ENCODE measurements at places on chromosomes 16 and 17.

DNA sequence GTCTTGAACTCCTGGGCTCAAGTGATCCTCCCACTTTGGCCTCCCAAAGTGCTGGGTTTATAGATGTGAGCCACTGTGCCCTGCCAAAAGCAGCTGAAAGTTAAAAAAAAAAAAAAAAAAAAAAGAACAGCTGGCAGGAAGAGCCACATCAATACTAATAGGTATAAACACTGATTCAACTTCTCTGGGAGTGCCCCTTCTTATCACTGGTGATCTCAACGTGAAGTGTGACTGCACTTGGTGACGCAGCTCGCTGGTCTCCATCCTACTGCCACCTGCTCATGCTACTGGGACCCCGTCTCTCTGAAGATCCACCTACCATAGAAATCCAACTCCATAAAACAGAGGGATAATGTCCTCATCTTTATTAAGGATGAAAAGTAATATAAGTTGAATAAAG lies 40.8 kb downstream of the RNF157 start:
- peak; percentile 83 for DNase-seq

DNA sequence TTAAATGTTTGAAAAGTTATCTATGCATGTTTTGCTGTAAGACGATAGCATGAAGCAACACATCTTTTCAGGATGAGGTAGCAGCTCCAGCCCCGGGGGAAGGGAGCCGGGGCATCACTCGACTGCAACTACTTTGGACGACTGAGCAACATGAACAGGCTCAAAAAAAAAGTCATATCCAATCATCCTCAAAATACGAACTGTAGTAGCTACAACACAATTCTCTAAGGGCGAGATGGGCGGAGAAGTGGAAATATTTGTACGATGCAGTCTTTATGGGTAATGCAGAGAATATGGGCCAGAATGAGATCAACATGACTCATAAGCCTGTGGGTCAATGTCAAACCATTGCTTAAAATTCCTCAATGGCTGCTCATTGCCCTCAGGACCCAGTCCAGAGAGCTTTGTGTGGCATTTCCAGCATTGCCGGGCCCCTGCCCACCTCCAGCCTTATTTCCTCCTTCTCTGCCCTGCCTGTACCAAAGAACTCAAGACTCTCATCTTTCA lies 17.7 kb upstream of the SMURF2 start:
- DNase-seq: no peak

DNA sequence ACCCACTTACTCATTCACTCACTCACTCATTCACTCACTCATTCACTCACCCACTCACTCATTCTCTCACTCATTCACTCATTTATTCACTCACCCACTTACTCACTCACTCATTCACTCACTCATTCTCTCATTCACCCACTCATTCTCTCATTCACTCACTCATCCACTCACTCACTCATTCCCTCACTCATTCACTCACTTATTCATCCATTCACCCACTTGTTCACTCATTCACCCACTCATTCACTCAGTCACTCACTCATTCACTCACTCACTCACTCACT lies 7.6 kb upstream of the CPSF4L start:
- DNase-seq: no peak

DNA sequence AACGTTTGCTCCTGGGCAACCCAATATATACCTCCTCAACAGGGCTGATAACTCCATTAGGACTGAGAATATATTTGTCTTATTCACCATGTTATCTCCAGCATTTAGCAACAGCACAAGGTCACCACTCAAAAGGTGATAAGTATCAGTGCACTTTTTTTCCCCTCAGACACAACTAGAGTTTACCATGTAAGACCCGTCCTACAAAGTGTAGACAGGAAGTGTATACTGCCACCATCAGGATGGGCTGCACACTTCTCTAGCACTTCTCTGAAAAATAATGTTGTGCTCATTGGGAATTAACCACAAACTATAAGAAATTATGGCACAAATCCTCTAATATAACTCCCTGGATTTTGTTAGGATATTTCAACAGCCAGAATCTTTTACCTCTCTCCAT lies 5.7 kb upstream of the VAT1L start:
- DNase-seq: no peak

DNA sequence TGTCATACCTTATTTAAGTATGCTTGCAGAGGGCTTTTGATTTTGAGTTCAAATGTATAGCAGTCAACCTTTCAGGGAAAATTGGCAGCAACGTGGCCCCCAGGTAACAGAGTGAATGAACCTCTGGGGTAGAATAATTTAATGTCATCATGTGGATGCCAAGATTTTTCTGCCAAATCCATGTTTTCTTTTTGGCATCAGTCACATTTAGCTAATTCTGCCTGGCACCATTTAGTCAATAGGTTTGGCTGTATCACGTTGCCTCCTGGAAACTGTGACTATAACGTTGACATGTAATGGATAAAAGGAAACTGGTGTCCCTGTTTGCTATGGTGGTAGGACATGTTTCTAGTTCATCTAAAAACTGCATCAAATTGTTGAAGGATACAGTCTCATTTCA lies 115.5 kb downstream of the HS3ST2 start:
- no peak for DNase-seq

DNA sequence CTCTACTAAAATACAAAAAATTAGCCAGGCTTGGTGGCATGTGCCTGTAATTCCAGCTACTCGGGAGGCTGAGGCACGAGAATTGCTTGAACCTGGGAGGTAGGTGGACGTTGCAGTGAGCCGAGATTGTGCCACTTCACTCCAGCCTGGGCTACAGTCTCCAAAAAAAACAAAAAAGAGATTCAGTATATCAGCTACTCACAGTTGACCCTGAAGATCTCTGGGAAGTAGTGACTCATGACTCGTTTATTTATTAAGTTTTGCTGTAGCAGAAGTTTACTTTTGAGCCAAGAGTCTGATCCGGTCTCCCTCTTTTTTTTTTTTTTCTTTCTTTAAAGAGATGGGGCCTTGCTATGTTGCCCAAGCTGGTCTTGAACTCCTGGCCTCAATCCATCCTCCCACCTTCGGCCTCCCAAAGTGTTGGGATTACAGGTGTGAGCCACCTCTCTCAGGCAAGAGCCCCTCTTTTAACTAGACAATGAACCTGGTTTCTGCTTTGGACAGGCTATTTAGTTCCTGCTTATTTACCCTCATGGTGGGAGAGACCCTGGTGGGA lies 4.4 kb downstream of the MVP start:
- DNase-seq: no peak

DNA sequence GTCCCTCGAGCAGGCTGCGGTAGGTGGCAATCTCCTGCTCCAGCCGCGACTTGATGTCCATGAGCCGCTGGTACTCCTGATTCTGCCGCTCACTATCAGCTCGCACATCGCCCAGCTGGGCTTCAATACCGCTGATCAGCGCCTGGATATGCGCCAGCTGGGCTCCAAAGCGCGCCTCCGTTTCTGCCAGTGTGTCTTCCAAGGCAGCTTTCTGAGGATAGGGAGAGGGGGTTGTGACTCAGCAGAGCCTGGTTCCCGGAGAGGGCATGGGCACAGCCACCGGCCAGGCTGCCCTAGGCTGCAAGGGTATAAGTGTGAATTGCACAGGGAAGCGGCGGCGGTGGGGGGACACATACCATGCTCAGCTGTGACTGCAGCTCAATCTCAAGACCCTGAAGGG lies 4.3 kb downstream of the KRT19 start:
- DNase-seq: no peak

- DNase-seq: no peak
These were observed 65.8 kb downstream of the RGS9 start for GRCh38 chr17:65202844-65203571.

DNA sequence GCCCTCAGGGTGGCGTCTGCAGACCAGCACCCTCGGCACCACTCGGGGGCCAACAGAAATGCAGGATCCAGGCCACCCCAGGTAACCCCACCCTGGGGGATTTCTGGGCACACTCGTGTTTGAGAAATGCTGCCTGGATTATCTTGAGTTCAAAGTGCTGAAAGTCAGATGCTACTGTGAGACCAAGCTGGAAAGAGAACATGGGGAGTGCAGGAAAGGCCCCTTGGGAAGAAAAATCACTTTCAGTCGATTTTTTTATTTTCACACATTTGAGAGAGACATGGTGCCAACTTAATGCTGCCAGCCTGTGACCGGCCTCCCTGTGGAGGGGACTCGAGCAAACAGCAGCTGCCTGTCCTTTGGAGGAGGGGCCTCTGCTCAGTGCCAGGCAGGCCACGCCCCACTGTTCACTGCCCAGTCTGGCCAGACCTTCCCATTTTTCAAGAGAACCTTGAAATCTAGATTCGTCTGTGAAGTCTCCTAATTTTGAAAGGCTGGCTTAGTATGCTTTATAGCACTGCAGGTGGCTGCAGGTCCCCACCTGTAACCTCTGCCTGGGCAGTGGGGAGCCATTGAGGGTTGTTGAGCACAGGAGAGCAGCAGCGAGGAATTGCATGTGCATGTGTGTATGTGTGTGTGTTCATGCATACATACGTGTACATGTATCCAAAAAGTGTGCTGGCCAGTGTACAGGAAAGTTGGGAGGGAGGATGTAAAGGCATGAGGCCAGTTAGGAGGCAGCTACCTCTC lies 70.7 kb upstream of the PLCG2 start:
- no peak for DNase-seq

DNA sequence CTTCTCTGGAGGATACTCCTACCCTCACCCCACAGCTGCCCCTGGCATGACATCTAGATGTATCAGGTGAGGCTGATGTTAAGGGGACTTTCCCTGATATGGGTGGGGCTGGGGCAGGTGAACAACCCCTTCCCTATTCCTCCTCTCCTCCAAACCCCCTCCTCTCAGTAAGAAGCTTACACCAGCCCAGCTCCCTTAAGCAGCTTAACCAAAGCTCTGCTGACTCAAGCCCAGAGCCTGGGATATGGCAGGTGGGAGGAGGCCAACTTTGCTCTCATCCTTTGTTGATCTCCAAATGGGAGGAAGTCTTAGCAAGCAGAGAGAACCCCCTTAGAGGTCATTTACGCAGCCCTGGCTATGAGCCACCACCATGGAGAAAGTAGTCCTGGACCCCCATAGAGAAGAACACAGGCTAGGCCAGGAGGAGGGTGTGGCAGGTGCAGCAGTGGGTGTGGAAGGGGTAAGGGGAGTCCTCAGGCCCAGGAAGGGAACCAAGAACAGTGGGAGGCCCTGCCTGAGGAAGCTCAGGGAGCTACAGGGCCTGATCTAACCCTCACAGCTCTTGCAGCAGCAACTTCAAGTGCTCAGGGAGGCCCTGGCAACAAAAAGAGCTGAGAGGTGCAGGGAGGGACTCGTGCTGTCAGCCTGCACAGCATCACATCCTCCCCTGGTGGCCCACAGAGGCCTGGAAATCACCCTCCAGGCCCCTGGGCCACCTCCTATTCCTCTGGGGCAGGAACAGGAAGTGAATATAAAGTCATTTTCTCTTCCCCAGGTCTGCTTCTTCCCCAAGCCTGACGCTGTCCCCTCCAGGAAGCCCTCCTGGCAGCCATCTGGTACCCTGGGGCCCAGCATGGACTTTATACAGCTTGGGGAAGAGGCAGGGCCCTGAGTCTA lies 2.9 kb downstream of the UNC119 start:
- DNase-seq: peak; percentile 81

DNA sequence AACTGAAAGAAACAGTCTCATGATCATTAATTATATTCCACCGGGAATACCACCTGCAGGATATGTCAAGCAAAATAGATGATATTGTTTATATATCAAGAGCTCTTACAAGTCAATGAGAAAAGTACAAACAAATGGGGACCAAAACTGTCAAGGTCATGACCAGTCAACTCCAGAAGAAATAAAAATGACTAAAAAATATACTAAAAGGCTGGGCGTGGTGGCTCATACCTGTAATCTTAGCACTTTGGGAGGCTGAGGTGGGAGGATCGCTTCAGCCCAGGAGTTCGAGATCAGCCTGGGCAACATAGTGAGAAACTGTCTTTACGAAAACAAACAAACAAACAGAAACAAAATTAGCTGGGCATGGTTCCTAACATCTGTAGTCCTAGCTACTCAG lies 49.8 kb upstream of the SCNN1B start:
- DNase-seq: no peak

DNA sequence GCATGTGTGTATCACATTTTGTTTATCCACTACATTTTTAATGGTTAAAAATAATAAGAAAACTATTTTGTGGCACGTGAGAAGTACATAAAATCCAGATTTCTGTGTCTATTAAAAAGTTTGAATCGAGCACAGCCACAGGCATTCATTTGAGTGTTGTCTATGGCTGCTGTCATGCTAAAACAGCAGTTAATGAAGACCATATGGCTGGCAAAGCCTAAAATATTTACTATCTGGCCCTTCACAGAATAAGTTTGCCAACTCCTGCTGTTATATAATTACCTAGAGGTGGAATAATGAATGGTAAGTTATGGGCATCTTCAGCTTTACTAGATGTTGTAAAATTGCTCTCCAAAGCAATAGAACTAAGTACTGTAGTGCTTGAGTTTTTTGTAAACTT lies 30.5 kb downstream of the TMEM98 start:
- DNase-seq: no peak
